ENCODE measurements at places on chromosomes 2 and 18.

DNA sequence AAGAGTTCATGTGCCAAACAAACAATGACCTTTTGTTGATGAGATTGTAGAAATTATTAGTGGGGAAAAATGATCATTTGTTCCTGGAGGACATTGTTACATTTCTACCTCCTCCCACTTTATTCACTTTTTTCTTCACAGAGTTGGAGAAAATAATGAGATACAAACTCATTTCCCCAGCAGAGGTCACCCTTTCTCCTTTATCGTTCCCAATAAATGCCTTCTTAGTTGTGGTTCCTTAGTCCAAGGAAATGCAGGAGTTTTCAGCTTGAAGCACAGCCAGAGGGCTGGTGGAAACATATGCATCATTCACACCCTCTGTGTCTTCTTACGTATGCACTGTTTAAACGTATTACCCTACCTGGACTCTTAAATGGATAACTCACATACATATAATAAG is 108.8 kb downstream of the SLC4A3 start:
- DNase-seq, result peak; percentile 64

DNA sequence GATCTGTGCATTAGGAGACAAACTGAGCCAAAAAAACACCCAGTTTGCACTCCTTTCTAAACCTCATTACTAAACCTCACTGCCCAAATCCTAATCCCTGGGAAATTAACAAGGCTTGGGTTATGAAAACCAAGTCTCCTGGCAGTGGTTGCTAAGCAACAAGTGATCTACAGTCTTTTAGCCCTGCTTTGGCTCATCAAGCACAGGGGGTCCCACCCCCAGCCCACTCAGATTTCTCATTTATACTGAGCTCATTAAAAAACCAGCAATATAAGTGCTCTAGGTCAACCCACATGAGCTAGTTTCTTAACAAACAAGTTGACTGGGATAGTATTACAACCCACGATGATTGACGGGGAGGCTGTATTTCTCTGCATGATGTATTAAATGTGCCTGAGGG is 18.4 kb downstream of the DNER start:
- DNase-seq, result no peak

GRCh38 chr2:141610564-141611175 is 520.1 kb downstream of the LRP1B start:
- no peak for DNase-seq

DNA sequence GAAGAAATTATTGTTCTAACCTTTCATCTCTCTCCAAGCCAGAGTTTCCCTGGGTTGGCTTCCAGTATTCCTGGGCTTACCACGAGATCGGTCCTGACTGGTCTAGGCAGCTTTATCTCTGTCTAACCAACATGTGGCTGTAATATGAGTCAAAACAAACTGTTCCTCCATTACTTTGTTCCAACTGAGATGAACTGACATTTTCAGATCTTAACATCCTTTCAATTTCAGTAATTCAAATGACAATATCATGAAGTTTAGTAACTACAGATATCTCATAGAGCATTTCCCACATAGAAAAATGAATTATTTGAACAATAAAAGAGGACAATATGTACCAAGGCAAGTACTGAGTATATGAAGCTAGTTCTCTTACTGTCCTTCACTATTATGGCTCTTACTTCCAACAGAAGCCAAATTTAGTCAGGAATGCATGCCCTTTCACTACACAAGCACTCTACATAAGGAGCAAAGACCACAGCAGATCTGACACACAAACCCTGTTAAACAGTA is 15.5 kb downstream of the SLC25A12 start:
- DNase-seq, result peak; percentile 36

GRCh38 chr2:11420671-11421070 is 45.3 kb downstream of the E2F6 start:
- DNase-seq, result no peak

DNA sequence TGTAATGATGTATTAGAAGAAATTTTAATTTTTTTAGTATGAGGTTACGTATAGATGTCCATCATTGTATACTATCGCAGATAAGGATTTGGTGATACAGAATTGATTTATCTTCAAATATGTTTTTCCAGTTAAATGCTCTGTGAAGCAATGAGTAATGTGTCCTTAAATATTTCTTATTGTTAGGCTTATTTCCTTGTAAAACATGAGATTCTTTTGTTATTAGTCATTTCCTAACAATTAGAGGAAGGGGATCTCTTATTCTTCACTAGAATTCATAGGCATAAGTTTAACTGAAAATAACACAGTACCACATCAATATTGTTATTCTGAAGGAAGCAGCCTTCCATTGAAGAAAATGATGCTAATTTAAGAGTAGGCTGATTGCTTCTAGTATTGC is 15.5 kb upstream of the OTX1 start:
- DNase-seq, result no peak

GRCh38 chr2:22290909-22291473 is 1094.0 kb upstream of the KLHL29 start:
- no peak for DNase-seq

DNA sequence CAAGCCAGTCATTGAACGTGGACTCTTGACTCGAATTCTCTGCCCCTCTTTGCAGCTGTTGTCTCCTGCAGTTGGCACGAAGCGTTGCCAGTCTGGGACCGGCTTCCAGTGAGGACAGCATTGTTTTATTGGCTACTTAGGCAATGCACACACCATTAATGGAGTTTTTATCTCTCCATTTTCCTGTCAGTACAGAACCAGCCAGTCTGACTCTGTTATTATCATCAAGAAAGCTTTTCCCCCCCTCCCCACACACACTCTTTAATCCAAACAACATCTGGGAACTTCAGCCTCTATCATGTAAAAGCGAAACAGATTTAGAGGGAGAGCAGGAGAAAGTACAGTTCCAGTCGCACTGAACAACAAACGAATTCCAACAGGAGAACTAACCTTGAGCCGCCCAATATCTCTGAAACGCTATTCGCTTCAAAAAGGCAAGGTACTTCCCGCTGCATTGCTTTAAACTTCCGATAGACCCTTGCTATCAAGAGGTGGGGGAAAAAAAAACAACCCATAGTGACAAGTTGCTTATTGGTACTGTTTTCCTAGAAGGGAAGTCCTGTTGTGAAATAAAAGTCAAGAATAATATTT is 38.2 kb downstream of the ACVR1 start:
- no peak for DNase-seq

DNA sequence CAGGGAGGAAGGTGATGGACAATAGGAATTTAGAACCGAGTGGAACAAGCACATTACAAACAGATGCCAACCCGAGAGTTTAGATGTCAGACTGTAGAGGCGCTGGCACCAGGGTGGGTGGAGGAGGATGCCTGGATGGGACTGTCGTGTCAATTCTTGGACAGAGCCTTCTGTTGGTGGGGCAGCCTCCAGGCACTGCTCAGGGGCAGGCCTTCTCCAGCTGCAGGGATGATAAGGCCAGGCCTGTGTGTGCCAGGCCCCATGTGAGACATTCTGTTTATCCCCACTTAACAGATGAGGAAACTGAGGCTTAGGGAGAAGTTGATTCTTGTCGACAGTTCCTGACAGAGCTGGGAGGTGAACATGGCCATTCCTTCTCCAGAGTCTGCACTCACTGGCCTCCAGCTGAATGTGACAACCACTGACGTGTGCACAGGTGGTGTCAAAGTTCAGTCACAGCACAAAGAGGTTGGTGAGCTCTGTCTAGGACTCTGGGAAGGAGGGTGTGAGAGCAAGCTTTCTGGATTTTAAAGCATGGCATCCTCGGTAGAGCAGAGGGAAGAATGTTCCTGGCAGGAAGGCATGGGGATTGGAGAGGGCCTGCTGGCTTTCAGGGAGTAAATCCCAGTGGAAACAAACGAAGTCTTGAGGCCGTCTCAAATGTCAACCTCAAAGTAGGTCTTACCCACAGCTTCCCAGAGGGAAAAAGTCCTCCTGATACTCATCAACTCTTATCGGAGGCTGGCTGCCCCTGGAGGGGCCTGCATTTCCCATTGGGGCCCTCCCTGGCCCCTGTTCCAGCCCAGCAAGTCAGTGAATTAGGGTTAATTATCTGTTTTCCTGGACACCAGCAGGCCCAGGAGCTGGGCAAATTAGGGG is 52.4 kb downstream of the GLI2 start:
- DNase-seq, result no peak

DNA sequence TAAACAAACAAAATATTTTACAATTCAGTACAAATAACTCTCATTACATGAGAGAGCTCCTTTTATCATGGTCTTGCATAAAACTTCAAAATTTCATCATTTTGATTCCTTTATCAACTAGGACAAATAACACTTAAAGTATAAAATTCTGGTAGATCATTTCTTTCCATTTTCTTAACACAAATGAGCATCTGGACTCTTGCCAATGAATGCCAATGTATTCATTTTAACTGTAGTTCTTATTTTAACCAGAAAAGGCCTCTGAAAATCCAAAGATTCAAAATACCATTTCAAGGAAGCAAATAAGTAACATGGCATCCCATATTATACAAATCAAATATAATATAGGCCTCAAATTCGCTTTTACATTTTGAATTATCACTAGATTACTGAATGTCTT is 13.8 kb upstream of the POU3F3 start:
- DNase-seq, result no peak

- DNase-seq, result peak; percentile 97
These were observed 202.6 kb downstream of the TGIF1 start for GRCh38 chr18:3652380-3653262.

DNA sequence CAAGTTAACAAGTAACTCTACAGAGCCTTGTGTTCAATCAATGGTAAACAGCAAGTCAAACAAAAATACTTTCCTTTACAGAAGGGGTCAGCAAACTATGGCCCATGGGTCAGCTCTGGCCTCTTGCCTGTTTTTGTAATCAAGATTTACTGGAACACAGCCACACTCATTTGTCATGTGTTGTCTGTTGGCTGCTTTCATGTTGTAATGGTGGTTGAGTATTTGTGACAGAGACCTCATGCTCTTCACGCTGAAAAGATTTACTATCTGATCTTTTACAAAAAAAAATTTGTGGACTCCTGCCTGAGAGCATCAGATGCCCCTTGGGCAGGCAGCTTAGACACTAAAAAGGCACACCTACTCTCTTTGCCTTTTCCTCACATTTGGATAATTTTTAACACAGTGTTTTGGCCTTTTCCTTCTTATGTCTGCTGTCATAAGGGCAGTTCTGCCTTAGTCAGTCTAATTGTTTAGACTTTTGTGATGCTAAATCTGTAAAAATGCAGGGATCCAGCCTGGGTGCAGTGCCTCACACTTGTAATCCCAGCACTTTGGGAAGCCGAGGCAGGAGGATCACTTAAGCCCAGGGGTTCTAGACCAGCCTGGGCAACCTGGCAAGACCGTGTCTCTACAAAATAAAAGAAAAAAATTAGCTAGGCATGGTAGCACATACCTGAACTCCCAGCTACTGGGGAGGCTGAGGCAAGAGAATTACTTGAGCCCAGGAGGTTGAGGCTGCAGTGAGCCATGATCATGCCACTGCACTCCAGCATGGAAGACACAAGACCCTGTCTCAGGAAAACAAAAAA is 18.3 kb downstream of the IL1B start:
- no peak for DNase-seq

DNA sequence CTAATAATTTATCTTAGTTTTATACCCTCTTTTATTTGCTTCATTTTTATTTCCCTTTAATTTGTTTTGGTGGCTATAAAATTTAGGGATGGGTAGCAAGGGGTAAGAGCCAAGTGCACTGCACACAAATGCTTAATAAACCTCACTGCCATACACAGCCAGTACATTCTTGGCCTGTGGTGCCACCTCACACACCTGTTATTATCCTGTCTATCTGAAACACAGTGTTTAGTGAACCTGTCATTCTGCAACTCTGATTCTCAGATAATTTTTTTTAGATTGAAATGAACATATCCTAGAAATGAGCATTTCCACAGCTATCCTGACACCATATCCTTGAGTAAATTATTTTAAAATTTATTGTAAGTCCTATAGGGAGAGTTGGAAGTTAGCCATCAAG is 807.5 kb downstream of the DCC start:
- DNase-seq, result no peak

DNA sequence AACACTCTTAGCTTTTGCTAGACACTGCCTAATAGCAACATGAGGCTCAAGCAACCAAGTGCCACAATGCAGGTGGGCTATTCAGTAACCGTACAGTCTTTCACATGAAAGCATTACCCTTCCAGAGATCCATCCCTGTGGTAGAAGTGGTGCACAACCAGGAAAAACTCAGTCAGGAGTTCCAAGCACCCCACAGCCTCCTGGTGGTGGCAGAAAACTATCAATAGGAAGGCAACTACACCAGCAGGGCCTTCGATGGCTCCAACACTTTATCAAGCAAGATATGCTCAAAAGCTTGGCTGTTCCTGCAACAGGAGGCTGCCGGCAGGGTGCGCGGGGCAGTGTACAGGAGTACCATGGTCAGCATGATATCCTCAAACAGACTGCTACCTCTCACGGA is 176.1 kb upstream of the DLGAP1 start:
- no peak for DNase-seq

DNA sequence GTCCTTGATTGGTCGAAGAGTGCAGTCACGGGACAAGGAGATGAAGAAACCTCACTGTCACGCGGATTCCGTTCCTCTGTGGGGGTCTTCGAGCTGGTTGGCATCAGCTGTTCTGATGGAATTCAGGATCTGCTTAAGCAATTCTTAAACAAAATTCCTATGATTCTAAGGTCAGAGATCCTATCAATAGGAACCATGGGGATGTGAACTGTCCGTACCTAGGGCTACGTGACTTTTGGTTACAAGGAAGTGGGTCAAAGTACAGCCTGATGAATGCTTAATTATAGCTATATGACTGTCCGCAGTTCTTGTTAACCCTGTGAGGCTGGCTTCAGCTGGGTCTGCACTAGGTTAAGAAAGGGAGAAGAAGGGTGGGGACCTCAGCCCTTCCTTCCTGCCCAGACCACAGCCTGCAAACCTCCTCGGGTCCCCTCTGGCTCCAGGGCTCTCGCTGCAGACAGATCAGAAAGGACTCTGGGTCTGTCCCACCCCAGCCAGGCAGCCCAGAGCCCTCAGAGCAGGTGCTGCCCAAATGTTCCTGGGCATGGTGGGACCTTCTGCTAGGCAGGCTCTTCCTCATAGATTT is 44.2 kb upstream of the TAF1B start:
- DNase-seq, result no peak

DNA sequence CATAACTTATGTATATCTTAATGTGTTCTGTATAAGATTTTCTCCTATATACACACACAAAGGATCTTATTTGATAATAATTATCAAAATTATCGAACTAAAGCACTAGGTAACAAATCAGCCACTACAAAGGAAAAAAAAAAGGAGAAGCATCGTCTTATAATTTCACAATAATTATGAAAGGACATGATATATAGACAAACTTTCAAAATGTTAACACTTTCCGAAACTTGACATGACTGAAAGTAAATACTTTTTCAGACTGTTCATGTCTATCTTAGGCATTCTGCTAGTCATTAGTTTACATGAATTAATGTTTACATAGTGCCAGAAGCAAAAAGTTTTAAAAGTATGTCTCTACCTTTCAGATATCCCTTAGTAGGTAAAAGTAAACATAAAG is 7.3 kb upstream of the NR4A2 start:
- no peak for DNase-seq

- no peak for DNase-seq
These were observed 47.2 kb downstream of the C1QL2 start for GRCh38 chr2:119111115-119111975.

DNA sequence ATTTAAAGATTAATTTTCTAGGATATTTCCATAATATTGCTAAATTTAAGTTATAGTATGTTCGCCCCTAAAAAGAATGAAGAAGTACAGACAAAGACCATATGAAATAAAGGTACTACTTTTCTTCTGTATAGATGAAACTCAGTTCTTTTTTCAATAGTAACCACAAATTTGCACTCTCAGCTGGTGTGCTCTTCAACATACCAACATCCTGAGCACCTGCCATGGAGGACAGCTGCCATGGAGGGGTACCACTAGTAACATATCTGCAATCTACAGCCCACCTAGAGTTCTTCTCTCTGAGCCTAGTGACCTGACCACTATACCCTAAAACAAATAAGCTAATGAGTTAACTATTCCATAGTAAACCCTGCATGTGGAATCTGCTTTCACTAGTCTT is 36.8 kb upstream of the ERCC3 start:
- DNase-seq, result no peak

Data from RWPE1 (cell line).